A549 treated with Mapracorat at 1 μM for 4 hours (cell line): ENCODE measurements at places on chromosomes 4 and X. TPM values are rescaled to one million over a fixed set of nuclear protein-coding genes. Genes with fewer than 3 reads are reported as not detected.

The NAA11 gene
- total RNA-seq, result not detected in 5 replicates

The PCSK1N gene
- total RNA-seq, result 19.4 to 53.5 TPM (median 48.4 TPM) in 5 replicates

The DUSP21 gene
- not detected in 5 replicates for total RNA-seq

The IGFBP7 gene
- total RNA-seq, result 206 to 347 TPM (median 251 TPM) in 5 replicates

The DGKK gene
- not detected in 5 replicates for total RNA-seq
